Sigmoid colon (tissue), 7 donors: ENCODE measurements at places on chromosomes 12 and 14. TPM values are rescaled to one million over a fixed set of nuclear protein-coding genes. Genes with fewer than 3 reads are reported as not detected.

- no peak for DNase-seq
Measured at GRCh38 chr12:42574851-42575266, 14.7 kb downstream of the PRICKLE1 start.

DNA sequence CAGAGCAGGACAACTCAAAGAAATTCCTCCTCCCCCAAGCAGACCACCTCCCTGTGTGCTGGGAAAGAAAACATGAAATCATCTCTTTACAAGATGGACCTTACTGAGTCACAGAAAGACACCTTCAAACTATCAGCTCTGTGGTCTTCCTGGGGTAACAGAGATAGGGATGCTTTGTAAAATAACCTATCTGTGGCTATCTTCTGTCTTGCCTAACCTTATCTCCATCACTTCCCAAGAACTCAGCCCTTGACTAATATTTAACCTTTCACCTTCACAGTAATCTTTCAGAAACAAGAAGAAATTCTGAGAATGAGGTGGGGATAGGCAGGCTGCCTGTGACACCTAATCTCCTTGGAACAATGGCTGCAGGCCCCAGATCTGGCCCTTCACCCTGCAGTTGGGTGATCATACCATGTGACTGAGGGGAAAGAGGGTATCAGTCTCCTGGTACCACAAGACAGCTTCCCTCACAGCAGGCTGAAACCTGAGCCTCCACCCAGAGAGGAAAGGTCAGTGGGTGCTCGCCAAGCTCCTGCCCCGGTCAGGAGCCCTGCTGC lies 27.4 kb upstream of the CEBPE start:
- no peak for DNase-seq

- no peak for DNase-seq
Measured at GRCh38 chr14:76669770-76670169, 91.5 kb upstream of the VASH1 start.

- DNase-seq, result no peak
Measured at GRCh38 chr14:68018598-68018997, 199.0 kb downstream of the RAD51B start.

Gene PPP2R5C
- total RNA-seq, result 115 TPM

Gene GLIPR1L2
- 1.1 TPM for total RNA-seq
